ENCODE measurements at places on chromosomes 6 and 20.

DNA sequence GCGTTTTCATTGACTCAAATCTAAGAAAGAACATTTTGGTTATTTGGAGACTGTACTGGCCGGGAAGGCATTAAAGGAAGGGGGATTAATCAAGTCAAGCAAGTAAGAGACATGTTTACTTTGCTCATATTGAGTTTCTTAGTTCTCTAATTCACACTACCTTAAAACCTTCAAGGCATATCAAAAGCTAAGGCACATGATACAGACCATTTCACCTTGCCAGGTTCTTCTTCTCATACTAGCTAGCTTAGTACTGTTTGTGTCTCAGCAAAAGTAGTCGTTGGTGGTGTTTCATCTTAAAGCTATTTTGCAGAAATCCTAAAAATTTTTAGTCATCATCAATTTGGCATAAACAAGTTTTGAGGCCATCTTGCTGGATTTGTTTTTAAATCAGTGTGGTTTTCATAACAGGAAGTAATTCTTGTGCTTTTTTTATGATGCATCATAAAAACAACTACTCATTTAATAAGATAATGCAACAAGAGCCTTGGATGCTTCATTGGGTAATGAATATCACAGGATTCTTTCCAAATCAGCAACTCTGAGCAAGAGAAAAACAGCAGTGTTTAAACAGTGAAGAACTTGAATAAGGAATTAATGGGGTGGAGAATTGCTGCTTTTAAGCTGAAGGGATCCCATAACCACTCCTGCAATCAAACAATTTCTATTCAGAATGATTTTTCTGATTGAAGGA, 425.3 kb downstream of the EPM2A start:
- no peaks in the 10 kb centered on the region for H3K27me3 ChIP-seq
- H3K36me3 ChIP-seq = no peaks in the 10 kb centered on the region
- H3K27ac ChIP-seq = no peak overlapping the region
- H3K4me3 ChIP-seq = no peak overlapping the region
- DNase-seq = no peak

GRCh38 chr20:8424010-8424409, 291.9 kb downstream of the PLCB1 start:
- H3K27me3 ChIP-seq = no peaks in the 10 kb centered on the region
- H3K4me3 ChIP-seq = no peak overlapping the region
- no peaks in the 10 kb centered on the region for H3K4me1 ChIP-seq
- H3K36me3 ChIP-seq = no peaks in the 10 kb centered on the region

GRCh38 chr20:62804021-62804626, 511 bp upstream of the OGFR start:
- H3K4me3 ChIP-seq = peak overlapping the region; percentile 10
- no peaks in the 10 kb centered on the region for H3K27me3 ChIP-seq
- DNase-seq = no peak

GRCh38 chr20:10115021-10115420, 80.2 kb downstream of the ANKEF1 start:
- H3K4me3 ChIP-seq = no peak overlapping the region
- H3K36me3 ChIP-seq = no peaks in the 10 kb centered on the region
- no peak for DNase-seq

GRCh38 chr20:7627734-7628663, 312.3 kb downstream of the HAO1 start:
- H3K4me1 ChIP-seq = no peaks in the 10 kb centered on the region
- no peaks in the 10 kb centered on the region for H3K36me3 ChIP-seq
- DNase-seq = no peak
- no peak overlapping the region for H3K4me3 ChIP-seq
- no peaks in the 10 kb centered on the region for H3K27me3 ChIP-seq
- H3K27ac ChIP-seq = no peak overlapping the region

DNA sequence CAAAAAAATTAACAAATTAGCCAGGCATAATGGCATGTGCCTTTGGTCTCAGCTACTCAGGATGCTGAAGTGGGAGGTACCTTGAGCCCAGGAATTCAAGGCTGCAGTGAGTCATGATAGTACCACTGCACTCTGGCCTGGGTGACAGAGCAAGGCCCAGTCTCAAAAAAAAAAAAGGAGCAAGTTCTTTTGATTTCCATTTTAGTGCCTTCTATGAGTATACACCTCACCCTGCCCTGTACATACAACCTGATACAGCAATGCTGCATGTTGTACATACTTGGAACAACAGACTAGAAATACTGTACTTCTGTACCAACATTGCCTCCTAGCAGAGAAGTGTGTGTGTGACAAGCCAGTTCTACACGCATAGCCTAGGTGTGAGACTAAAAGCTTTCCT, 97.3 kb upstream of the CARMIL1 start:
- no peak overlapping the region for H3K27ac ChIP-seq
- no peaks in the 10 kb centered on the region for H3K4me1 ChIP-seq
- no peaks in the 10 kb centered on the region for H3K36me3 ChIP-seq
- no peak overlapping the region for H3K4me3 ChIP-seq

GRCh38 chr6:125868252-125868651, 77.5 kb downstream of the NCOA7 start:
- no peak overlapping the region for H3K4me3 ChIP-seq
- no peaks in the 10 kb centered on the region for H3K27me3 ChIP-seq
- no peak overlapping the region for H3K27ac ChIP-seq
- H3K36me3 ChIP-seq = peaks cover 8% of the 10 kb centered on the region
- no peaks in the 10 kb centered on the region for H3K4me1 ChIP-seq

DNA sequence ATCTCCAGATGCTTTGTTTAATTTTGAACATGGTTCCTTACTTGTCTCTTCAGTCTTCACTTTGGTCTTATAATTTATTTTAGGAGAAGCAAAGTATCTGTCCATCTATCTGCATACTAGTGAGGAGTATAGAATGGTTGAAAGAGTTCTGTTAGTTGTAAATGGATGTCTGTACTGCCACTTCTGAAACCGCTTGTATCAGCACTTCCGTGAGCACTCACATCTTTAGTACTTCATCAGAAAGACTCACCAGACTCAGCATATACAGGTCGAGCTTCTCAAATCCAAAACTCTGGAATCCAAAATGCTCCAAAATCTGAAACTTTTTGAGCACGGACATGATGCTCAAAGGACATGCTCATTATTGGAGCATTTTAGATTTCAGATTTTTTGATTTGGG, 142.0 kb upstream of the GLP1R start:
- H3K27ac ChIP-seq = no peak overlapping the region
- no peak overlapping the region for H3K4me3 ChIP-seq
- no peaks in the 10 kb centered on the region for H3K27me3 ChIP-seq
- no peaks in the 10 kb centered on the region for H3K36me3 ChIP-seq
- DNase-seq = no peak

DNA sequence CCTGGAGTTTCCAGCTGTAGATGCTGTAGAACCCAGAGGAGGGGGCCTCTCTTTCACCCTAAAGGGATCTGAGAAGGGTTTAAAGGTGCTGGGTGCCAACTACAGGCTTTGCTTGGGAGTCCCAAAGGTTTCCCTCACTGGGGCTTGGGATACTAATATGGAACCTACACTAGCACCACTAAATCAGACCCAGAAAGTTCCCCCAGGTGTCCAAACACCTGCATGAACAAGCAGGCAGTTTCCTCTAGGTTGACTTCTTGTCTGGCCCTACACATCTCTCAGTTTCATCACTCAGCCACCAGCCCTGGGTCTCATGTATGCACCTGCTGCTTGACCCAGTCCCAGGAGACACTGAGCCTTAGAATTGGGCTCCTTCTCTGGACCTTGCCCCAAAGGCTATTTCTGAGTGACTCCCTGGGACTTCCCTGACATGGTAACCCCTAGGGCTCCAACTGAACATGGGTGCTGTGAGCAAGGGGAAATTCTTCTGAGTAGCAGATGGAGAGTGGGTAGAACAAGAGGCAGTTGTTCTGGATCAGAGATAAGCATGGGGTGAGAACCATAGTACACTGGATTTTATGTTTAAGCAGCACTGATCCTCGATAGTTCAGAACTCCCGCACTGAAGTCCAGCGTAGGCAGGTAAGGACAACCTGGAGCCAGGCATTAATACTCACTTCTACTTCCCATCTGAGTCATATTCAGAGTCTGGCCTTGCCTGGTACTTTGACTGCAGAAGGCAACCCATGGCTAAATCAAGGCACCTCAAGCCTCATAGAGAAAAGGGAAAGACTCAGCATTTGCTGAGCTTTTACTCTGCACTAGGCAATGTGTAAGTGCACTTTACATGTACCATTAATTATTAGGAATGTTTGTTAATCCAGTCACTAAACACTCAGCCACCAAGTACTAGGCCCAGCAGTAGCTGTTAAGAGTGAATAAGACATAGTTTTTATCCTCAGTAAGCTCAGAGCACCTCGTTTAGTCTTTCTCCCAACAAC, 16.8 kb downstream of the BCL2L1 start:
- no peak overlapping the region for H3K4me3 ChIP-seq
- peak overlapping the region; percentile 98 for H3K27ac ChIP-seq
- H3K36me3 ChIP-seq = peaks cover 24% of the 10 kb centered on the region
- H3K4me1 ChIP-seq = peaks cover 51% of the 10 kb centered on the region

DNA sequence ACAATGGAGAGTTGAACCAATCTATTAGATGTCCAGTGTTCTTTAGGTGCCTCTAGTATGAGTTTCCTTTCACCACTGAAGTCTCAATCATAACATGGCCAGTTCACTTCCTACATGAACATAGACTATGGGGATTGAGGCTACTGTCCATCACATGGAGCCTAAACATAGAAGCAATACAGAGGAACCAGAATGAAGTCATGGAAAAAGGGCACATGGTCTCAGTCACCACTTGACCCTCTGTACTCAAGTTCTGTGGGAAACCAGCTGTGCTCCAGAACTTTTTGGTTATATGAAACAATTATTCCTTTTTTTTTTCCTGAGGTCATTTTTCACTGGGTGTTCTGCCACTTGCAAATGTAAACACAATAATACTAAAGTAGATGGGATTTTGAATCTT, 762.5 kb downstream of the CBLN4 start:
- no peak overlapping the region for H3K4me3 ChIP-seq
- no peaks in the 10 kb centered on the region for H3K4me1 ChIP-seq
- no peak for DNase-seq
- no peaks in the 10 kb centered on the region for H3K27me3 ChIP-seq
- H3K36me3 ChIP-seq = no peaks in the 10 kb centered on the region

GRCh38 chr6:166781331-166781730, 154.3 kb upstream of the RPS6KA2 start:
- H3K4me1 ChIP-seq = no peaks in the 10 kb centered on the region
- peaks cover 2% of the 10 kb centered on the region for H3K27me3 ChIP-seq
- no peak overlapping the region for H3K27ac ChIP-seq
- no peak for DNase-seq
- H3K4me3 ChIP-seq = no peak overlapping the region
- no peaks in the 10 kb centered on the region for H3K36me3 ChIP-seq

GRCh38 chr6:113843500-113844073, 13.6 kb upstream of the MARCKS start:
- no peak overlapping the region for H3K27ac ChIP-seq
- no peaks in the 10 kb centered on the region for H3K4me1 ChIP-seq
- no peak overlapping the region for H3K4me3 ChIP-seq
- no peaks in the 10 kb centered on the region for H3K27me3 ChIP-seq
- H3K36me3 ChIP-seq = no peaks in the 10 kb centered on the region

DNA sequence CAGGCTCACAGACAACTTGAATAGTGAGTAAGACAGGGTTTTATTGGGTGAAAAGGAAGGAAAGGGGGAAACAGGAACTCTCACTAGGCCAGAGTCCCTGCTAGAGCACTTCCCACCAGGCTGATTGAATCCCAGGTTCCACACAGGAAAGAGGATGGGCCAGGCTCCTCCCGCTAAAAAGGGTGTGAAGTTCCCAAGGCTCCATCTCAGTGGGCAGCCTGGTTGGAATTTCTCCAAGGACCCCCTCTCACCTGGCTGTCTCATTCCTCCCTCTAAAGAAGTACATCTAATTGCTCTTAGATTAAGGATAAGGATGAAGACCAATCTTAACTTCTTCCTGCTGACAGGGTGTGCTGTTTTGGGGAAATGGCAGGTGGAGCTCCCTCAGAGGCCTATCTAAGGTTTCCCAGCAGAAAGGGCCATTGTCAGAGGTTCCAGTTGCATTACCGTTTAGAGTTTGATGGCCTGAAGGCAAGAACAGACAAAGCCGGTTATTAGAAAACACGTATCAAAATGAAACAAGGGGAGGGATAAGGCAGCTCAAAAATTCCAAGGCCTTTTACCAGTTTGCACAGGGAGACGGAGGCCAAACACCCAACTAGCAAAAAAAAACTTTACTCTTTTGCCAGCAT, 21.5 kb downstream of the COL19A1 start:
- no peaks in the 10 kb centered on the region for H3K4me1 ChIP-seq
- H3K27me3 ChIP-seq = no peaks in the 10 kb centered on the region
- DNase-seq = no peak
- no peak overlapping the region for H3K27ac ChIP-seq

DNA sequence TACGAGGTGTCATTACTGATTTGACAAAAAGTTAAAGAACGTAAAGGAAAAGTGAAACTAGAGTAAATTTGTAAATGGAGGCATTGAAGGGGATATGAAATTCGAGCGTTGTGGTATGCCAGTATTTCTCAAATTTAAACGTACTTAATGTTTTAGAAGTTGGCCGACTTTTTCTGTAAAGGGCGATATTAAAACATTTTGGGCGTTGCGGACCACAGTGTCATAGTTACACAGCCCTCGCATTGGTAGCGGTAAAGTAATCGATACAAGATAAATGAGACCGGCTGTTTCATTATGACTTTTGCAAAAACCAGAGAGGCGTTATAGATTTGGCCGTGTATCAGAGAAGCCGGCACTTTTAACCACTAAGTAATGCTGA, 39.6 kb downstream of the OR2B2 start:
- no peaks in the 10 kb centered on the region for H3K36me3 ChIP-seq
- H3K27ac ChIP-seq = peak overlapping the region; percentile 91
- no peaks in the 10 kb centered on the region for H3K27me3 ChIP-seq
- no peak for DNase-seq
- peak overlapping the region; percentile 67 for H3K4me3 ChIP-seq

GRCh38 chr20:13494019-13494418, 144.7 kb downstream of the TASP1 start:
- H3K4me3 ChIP-seq = no peak overlapping the region
- no peaks in the 10 kb centered on the region for H3K27me3 ChIP-seq
- no peak for DNase-seq

DNA sequence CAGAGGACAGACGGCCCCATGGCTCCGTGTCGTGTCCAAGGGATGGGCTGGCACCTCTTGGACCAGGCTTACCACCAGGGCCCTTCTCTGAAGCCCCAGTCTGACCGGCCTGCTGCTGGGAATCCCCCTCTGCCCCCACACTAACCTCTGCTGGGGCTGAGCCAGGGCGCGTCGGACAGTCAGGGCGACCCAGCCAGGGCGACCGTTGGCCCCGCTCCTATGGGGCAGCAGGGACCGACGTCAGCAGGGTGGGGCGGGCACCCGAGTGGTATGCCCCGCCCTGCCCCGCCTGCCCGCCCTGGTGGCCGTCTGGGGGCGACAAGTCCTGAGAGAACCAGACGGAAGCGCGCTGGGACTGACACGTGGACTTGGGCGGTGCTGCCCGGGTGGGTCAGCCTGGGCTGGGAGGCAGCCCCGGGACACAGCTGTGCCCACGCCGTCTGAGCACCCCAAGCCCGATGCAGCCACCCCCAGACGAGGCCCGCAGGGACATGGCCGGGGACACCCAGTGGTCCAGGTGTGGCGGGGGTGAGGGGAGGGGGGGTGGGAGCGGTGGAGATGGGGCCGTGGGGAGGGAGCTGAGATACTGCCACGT, at the start of gene SLC17A9:
SLC17A9 (plus strand) TSS at position 337 of the 595 bp plus-strand sequence; CDS start at position 459, 122 bp downstream.
- peak within 1 kb of the TSS; percentile 31 for H3K4me3 ChIP-seq
- no peaks in the 10 kb centered on the region for H3K27me3 ChIP-seq
- H3K36me3 ChIP-seq = peaks cover 32% of the 10 kb centered on the region
- peaks cover 38% of the 10 kb centered on the region for H3K4me1 ChIP-seq
- peak within 1 kb of the TSS; percentile 79 for H3K27ac ChIP-seq

GRCh38 chr6:167030222-167031072, 31.2 kb downstream of the CEP43 start:
- H3K4me1 ChIP-seq = no peaks in the 10 kb centered on the region
- no peak overlapping the region for H3K27ac ChIP-seq
- no peaks in the 10 kb centered on the region for H3K27me3 ChIP-seq
- no peak for DNase-seq
- H3K36me3 ChIP-seq = peaks cover 67% of the 10 kb centered on the region
